ENCODE measurements at places on chromosomes 4 and X.

DNA sequence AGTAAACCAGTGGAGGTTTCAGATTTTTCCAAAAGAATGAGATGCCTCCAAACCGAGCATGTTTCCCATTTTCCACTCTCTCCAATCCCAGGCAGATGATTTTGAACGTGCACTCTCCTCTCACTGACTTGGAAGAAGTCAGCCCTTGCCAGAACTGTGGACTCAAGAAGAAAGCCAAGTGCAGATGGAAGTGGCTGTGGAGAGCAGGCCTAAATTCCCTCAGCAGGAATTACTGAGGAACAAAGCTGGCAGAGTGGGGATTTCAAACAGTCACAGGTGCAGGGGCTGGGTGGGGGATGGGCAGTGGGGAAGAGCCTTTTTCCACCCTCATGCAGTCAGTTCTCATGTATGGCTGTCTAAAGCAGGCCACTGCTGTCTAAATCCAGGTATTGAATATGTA, 83.5 kb upstream of the PLAC1 start:
- no peak for DNase-seq

DNA sequence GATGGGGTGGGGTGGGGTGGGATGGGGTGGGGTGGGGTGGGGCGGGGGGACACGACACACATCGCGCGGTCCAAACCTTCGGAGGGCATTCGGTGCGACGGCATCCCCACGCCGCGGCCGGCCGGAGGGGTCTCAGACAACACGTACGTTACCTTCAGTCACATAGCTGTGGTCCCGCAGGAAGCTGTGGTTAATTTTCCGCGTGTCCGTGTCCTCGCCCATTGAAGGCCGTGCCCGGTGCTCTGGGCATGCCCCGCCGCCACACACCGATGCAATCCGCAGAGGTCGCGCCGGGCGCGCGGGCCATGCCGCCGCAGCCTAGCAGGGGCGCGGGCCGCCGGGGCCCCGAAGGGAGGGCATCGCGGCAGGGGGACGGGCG, 417 bp downstream of the PPP2R2C start:
- no peak for DNase-seq

DNA sequence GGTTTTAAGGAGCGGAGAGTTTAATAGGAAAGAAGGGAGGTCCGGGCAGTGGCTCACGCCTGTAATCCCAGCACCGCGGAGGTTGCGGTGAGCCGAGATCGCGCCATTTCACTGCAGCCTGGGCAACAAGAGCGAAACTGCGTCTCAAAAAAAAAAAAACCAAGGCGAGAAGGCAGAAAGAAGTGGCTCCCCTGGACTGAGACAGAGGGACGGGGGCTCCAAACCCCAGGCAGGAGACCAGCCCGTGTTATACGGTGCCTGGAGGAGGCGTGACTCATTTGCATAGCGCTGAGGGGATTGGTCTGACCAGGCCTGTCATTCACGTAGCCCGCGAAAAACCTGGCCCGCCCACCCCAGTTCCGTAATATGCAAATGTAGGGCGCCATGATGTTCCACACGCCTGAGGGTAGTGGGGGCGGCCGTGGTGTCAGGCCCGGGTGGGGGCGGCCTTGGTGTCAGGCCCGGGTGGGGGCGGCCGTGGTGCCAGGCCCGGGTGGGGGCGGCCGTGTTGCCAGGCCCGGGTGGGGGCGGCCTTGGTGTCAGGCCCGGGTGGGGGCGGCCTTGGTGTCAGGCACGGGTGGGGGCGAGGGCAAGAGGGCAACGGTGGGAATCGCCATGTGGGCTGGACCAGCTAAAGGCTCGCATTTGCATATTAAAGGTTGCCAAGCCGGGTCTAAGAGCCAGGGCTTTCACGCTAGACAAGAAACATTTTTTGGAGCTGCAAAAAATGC, 2.1 kb downstream of the PLCXD1 start:
- DNase-seq = peak; percentile 78

- peak; percentile 3 for DNase-seq
Measured at GRCh38 chr4:102328045-102328444, 17.2 kb downstream of the SLC39A8 start.

GRCh38 chr4:117874216-117874615, 160.1 kb upstream of the NDST3 start:
- DNase-seq = no peak

DNA sequence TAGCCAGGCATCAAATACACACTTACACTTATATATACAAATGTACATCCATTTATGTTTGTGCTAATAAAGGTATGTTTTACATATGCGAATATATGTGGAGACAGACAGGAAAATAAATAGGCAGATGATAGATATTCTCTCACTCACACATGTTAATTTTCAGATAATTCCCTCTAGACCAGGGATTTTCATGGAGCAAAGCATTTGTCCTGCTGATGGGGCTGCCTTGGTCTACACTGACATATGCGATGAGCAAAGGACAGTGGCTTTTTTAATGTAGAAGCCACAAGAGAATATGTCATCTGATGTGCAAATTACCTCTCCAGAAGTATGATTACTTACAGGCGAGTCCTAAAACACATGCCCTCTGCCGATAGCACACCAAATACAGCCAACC, 224.5 kb downstream of the VEGFC start:
- no peak for DNase-seq

- DNase-seq = no peak
Measured at GRCh38 chrX:107729558-107730297, 45.9 kb downstream of the TSC22D3 start.

GRCh38 chr4:148986951-148987350, 544.7 kb upstream of the NR3C2 start:
- no peak for DNase-seq

DNA sequence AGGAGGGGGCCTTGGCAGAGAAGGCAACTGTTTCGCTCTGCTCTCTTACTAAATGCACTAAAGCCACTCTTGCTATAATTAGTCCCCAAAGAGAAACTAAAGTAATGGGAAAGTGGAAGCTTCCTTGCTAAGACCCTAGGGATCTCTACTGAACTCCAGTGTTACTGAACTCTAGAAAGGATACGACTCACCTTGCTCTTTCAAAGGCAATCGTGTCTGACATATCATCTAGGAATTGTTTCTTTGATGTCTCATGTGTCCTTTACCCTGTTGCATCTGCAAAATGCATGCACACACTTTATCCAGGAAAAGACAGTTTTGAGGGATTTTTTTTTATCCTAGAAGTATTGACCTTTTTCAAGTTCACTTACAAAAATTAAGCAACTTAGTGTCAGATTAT, 148.1 kb upstream of the FAM9B start:
- no peak for DNase-seq

All from AG10803 (cell line).